ENCODE measurements at places on chromosomes 6 and 20.
A peak's percentile ranks its signal among the peaks of the same experiment; 100 is the strongest.

- no peak for DNase-seq
These were observed 79.4 kb downstream of the SNX5 start for GRCh38 chr20:17889226-17889625.

DNA sequence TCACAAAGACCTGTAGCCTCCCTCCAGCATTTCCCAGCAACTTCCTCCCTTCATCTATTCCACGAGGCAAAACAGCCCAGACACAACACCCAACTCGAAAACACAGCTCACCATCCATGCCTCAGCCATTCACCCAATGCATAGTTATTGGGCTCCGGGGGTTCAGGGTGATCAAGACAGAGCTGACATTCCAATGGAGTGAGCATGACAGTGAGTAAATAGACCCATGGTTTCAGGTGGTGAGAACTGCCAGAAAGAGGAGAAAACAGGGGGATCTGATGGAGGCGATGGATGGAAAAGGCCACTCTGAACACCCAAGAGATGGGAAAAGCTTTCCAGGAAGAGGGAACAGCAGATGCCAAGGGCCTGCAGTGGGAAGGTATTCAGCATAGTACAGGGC, 5.9 kb downstream of the CASS4 start:
- no peak for DNase-seq

DNA sequence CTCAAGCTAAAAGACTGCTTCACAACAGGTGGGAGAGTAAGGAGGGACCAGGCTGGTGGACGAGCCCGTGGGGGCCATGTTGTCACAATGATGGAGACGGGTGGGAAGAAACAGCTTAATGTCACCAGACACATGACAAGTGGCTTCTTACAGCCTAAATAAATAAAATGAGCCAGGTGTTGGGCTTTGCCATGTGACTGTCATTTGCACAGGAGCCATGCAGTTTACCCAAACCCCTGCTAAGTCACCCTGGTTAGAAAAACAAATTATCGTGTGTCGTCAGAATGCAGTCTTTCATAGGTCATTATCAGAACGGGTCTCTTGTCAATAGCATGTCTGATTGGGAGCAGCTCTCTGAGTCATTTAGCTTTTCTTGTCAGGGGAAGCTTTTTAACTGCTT, 18.5 kb downstream of the BTBD3 start:
- DNase-seq: no peak

GRCh38 chr6:166251655-166252054, 56.5 kb downstream of the PRR18 start:
- DNase-seq: peak; percentile 9

GRCh38 chr6:130434174-130434873, 68.5 kb downstream of the TMEM200A start:
- DNase-seq: no peak

DNA sequence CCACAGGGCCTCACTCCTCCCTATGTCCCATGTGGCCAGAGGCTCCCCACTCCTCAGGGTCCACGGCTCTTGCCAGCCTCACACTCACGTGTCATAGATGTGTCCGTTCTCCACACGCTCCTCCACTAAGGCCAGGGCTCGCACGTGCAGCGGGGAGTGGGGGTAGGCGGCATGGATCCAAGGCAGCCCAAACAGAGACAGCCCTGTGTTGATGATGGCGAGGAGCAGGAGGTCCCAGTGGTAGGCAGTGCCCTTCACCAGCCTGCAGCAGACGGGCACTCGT, 10.3 kb downstream of the SLC4A11 start:
- DNase-seq: no peak

GRCh38 chr6:15481390-15482291, 181.2 kb downstream of the DTNBP1 start:
- DNase-seq: peak; percentile 19

- DNase-seq: peak; percentile 77
These were observed 369.0 kb downstream of the THBS2 start for GRCh38 chr6:168884646-168885086.

- DNase-seq: no peak
These were observed 845.9 kb downstream of the EYS start for GRCh38 chr6:64861039-64861651.

DNA sequence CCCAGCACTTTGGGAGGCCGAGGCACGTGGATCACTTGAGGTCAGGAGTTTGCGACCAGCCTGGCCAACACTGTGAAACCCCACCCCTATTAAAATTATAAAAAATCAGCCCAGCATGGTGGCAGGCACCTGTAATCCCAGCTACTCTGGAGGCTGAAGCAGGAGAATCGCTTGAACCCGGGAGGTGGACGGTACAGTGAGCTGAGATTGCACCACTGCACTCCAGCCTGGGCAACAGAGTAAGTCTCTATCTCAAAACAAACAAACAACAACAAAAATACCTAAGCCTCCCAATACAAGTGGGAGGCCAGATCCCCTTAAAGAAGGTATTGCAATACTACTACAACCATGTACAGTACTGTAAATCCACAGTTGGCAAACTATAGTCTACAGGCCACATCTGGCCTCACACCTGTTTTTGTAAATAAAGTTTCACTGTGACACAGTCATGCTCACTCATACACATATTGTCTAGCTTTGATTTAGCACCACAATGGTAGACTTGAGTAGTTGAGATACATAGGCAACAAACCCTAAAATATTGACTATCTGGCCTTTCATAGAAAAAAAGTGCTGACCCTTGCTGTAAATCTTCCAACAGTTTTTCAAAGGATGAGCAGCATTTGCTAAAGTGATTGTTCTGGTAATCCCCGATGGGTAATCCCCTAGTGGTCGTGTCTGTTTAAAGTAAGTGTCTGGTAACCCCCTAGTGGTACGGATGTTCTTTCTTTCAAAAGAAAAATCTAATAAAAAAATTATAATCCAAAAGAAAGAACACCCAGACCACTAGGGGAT, 202.0 kb downstream of the RNGTT start:
- DNase-seq: no peak

DNA sequence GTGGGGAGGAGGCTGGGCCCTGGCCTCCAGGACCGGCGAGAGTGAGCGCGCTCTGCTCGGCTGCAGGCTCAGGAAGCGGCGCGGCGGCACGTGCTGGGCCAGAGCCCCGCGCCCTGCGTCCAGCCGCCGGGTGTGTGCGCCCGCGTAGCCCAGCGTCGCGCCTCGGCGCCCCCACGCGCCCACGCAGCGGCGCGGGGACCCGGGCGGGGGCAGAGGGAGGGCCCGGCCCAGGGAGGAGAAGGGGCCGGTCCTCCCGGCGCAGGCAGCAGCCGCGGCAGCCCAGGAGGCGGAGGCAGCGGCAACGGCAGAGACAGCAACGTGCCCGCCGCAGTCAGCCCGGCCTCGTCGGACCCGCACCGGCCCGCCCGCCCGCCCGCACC, at the start of gene EYA2:
EYA2 (plus strand) TSS at position 265 of the 380 bp plus-strand sequence. CDS start 95,168 bp downstream, outside the sequence.
- no peak for DNase-seq

- no peak for DNase-seq
These were observed 167.4 kb upstream of the PCSK2 start for GRCh38 chr20:17059465-17059864.

All from KBM-7 (cell line).